ENCODE measurements at places on chromosomes 5 and 9.

DNA sequence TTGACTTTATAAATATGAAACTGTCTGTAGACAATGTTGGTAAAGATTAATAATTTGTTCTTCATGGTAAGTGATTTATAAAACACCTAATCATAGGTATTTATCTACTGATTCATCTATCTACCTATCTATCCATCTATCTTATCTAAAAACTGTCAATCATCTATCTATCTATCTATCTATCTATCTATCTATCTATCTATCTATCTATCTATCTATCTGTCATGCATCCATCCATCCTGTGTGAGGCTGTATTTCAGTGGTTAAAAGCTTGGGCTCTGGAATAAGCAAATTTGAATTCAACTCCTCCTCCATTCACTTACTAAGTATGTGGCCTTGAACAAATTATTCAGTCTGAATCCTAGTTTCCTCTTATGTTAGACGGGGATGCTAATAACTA lies 161.9 kb upstream of the GNA14 start:
- DNase-seq = no peak

- DNase-seq = no peak
These were observed 73.3 kb downstream of the NUDT12 start for GRCh38 chr5:103489307-103489706.

DNA sequence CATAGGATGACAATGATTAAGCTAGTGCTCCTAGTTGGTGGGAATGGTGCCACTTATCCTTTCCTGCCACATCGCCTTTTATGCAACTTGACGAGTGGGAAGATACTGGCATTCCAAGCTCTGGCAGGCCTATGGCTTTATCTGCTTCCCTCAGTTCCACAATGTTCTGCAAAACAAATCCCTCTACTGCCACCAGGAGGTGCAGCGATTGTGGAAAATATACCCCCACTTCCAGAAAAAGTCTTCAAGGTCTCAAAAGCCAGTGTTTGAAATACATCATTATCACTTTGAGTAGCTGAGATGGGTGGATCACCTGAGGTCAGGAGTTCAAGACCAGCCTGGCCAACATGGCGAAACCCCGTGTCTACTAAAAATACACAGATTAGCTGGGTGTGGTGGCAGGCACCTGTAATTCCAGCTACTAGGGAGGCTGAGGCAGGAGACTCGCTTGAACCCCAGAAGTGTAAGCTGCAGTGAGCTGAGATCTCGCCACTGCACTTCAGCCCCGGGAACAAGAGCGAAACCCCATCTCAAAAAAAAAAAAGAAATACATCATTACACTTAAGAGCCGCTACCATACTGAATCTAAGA lies 3.4 kb downstream of the CLINT1 start:
- no peak for DNase-seq

- DNase-seq = no peak
These were observed 53.6 kb upstream of the PHF2 start for GRCh38 chr9:93522736-93523135.

DNA sequence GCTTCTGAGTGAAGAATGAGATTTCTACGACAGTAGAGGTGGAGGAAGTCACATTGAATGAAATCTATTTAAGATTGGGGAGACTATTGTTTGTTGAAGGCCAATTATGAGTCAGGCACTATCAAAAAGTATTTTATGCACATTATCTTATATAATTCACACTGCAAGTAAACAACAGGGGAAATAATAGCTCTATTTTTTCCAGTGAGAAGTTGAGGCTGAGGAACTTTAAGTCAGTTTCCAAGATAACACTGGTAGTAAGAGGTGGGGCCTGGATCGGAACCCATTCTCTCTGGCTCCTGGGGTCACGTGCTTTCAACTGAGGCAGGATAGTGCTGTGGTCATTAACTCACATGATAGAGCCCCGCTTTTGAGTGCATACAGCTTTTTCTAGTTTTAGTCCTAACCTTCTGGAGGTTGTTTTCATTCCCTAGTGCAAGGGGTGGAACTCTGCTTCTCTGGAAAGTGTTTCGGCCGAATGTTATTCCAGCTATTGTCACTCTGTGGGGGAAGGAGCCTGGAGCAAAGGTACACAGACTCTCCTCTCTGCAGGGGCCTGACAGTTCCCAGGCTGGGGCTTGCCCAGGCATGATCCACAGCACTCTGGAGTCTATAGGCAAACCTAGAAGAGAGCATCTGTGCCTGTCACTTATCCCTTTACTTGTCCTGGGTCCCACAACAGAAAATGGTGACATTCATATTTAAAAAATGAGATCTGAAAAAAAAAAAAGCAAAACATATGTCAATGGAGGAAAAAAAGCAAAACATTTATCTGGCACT lies 352.4 kb upstream of the ACTBL2 start:
- DNase-seq = no peak

- DNase-seq = no peak
These were observed 119.4 kb downstream of the SPOCK1 start for GRCh38 chr5:137379555-137380286.

- peak; percentile 75 for DNase-seq
These were observed 1.1 kb upstream of the SSBP2 start for GRCh38 chr5:81751836-81752643.

All from cardiac septum (tissue), 1 donor.